Ammon's horn (tissue), 1 donor: ENCODE measurements at places on chromosomes 11 and 22.

DNA sequence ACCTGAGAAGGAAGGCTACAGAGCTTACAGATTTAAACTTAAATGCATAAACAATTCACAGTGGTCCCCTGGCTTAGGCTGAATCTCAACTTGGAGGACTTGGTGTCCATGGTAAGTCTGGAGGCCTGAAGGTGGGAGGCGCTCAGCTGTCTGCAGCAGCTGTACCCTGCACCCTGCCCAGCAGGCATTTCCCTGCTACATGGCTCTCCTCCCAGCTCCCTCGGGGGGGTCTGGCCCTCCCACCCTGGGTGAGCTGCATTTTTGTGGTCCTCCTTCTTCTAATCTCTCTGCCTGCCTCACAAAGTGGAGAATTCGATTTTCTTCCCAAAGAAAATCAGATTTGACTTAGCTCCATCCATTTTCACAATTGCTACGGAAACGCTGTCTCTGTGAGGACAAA, 273.2 kb downstream of the KIRREL3 start:
- DNase-seq, result no peak

DNA sequence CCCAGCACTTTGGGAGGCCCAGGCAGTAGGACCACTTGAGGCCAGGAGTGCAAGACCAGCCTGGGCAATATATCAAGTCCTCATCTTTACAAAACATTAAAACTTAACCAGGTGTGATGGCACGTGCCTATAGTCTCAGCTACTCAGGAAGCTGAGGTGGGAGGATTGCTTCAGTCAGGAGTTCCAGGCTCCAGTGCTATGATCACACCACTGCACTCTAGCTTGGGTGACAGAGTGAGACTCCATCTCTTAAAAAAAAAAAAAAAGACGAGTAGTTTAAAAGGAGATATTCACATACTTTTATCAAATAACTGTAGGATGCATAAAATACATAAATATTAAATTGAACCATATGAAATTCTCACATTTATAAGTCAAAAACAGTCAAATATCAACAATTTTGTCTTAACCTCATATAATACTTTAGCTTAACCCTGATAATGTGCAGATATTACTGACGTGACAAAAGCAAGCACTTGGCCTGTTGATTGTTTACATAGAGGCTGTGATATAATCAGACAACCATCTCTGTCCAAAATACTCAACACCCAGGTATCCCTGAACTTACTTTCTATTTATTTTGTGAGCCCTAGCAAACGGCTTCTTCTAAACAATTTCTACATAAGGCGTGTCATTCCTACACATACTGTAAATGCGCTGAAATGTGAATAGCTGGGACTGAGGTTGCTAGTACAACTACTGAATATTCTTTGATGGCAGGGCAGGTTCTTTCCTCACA, 57.0 kb downstream of the PRCP start:
- no peak for DNase-seq

DNA sequence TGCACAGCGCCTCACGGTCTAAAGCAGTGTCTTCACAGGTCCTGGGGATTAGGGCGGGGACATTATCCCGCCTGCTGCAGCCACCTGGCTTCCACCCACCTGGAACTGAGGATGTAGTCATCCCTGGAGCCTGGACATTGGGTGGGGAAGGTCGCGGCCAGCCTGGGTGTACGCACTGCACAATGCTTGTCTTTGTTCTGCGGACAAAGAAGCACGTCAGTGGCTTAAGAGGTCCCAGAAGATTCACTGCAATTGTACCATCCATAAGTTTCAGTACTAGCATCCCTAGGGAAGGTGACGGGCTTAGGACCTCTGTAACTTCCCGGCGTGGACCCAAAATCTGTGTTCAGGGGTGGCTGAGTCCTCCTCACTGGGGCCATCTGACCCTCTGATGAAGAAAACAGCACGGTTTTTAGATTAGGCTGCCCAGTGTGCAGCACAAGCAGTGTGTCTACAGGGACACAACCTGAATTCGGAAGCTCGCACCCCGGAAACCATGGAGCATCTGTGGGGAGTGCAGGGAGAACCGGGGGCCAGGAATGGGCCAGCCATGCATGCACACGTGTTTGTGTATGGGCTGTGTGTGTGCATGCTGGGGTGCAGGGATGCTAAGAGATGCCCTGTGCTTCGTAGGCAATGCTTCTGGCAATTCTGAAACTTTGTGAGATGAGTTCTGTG, 342.6 kb upstream of the B3GAT1 start:
- DNase-seq, result no peak

DNA sequence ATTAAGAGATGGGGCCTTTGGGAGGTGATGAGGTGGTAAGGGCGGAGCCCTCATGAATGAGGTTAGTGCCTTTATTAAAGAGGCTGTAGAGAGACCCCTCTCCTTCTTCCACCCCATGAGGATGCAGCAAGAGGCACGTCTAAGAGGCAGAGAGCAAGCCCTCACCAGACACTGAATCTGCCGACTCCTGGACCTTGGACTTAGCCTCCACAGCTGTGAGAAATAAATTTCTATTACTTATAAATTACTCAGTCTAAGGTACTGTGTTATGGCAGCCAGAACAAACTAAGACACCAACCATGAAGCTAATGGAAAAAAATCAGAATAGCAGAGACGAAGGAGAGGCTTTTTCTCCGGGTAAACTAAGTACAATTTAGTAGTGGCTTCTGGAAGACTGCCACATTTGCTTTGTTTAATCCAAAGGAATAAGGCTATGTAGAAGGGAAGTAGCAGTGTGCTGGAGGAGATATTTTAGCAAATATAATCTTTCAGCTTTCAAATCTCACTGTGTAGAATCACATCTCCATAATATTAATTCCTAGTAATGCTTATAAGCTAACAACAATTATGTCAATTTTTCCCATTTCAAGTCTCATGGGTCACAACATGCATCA, 12.3 kb upstream of the SIK2 start:
- no peak for DNase-seq

- DNase-seq, result peak; percentile 52
Observed at GRCh38 chr11:62105667-62106191, 18.1 kb upstream of the INCENP start.

DNA sequence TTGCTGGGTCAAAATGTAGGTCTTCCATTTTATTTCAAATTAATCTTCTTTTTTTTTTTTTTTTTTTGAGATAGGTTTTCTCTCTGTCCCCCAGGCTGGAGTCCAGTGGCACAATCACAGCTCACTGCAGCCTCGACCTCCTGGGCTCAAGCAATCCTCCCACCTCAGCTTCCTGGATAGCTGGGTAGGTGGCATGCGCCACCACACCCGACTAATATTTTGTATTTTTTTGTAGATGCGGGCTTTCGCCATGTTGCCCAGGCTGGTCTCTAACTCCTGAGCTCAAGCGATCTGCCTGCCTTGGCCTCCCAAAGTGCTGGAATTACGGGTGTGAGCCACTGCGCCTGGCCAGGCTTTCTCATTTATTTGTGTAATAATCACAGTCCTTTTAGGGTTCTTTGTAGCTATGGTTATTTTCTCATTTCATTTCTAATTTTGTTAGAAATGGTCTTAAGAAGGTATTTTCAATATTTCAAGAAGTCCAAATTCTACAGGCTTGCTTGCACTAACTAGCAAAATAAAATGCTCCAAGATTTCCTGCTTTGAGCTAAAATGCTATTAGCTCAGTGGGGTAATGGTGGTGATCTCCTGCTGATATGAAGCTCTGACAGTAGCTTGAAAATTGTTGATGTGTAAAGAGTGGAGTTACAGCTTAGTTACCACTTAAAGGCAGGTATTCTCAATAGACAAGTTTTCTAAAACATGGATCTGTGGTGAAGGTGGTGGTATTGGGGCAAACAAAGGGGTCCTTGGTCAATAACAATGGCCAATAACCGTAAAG, 50.0 kb downstream of the RBX1 start:
- DNase-seq, result no peak

DNA sequence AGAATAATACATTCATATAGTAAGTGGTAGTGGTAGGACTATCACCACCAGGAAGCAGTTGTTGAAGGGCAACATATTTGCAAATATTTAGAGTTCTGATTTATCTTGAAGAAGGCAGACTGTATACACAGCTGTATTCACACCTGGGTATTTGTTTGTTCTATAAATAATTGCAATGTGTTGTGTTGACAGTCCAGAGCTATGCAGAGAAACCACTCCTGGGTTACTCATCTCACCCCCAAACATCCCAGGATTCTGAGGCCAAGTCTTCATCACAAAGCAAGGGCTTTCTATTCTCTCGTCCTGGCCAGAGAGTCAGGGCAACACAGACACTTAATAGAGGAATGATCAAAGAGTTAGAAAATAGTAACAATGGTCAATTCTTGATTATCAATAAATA, 102.1 kb upstream of the FAT3 start:
- no peak for DNase-seq

- peak; percentile 73 for DNase-seq
Observed at GRCh38 chr11:14894657-14895598, 2.9 kb upstream of the CYP2R1 start.

GRCh38 chr22:26673486-26673885, 16.1 kb downstream of the MIAT start:
- no peak for DNase-seq

DNA sequence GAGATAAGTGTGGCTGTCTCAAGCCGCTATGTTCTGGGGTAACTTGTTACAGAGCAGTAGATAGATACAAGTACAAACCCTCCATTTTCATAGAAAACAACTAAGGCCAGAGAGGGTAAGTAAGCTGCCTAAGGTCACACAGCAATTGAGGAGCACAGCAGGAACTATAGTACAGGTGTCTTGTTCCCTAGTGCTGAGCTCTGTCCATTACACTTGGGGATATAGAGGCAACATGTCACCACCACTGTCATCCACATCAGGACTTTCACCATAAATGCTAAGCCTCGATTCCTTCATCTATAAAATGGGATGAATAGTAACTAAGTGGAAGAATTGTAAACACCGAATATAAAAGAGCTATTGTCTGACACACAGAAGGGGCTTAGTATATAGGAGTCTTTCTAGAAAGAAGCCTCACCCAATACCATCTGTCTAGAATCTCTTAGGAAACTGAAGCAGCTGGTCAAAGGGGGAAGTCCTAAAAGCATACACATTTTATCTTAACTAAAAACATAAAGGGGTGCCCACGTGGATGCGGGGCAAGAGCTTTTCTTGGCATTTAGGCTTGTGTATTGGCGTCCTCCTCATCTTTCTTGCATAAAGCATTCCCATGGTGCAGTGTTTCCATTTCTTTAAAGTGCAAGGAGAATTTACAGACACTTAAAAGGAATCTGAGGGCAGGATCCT, 93.8 kb upstream of the ALX4 start:
- DNase-seq, result no peak
